ENCODE measurements at places on chromosomes 1 and 21.
A peak's percentile ranks its signal among the peaks of the same experiment; 100 is the strongest.

DNA sequence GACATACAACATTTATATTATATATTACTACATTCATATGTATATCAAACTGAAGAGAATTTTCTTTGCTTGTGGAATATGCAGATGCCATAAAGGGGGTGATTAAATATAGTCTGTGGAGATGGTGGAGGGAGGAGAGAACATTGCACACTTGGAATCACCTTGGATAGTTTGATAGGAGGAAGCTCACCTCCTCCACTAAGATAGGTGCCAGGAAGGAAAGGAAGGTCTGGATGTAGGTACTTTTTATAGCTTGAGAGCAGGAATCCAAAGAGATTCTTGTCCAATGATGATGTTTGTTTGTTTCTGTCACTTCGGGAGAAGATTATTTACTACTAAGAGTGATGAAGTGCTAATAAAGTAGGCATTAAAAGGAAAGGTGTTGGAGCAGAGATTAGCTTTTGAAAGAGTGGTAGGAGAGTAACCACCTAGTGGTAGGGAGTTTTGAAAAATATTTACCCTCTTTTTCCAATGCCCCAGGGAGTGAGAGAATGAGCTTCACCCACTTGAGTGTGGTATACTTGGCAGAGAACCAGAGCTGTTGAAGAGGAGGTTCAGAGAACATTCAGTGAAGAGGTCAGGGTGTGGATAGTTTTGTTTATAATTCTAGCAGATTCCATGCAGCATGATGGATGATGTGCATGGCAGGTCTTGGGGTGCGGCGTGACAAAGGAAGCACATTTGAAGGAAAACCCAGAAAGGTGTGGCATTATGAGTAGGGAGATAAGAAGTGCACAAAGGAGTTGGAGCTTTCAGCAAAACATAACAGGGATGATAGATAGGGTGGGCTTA is 145.0 kb downstream of the PATJ start:
- no peak for DNase-seq

DNA sequence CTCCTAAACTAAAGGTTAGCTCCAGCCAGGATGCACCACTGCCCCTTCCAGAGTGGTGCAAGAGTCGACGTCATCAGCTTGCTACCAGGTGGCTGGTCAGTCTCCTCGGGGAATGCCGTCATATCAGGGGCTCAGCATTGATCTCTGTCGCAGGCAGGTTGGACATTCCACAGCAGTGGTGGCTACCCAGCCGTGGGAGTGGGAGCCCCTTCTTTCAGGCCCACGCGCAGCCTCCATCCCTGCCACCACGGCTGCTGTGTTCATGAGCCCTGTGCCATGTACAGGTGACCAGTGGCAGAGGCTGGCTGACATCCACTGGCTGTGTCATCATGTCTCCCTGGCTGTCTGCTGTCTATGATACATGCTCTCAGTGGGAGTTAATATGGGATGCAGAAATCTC is 25.5 kb downstream of the IL10RB start:
- no peak for DNase-seq

DNA sequence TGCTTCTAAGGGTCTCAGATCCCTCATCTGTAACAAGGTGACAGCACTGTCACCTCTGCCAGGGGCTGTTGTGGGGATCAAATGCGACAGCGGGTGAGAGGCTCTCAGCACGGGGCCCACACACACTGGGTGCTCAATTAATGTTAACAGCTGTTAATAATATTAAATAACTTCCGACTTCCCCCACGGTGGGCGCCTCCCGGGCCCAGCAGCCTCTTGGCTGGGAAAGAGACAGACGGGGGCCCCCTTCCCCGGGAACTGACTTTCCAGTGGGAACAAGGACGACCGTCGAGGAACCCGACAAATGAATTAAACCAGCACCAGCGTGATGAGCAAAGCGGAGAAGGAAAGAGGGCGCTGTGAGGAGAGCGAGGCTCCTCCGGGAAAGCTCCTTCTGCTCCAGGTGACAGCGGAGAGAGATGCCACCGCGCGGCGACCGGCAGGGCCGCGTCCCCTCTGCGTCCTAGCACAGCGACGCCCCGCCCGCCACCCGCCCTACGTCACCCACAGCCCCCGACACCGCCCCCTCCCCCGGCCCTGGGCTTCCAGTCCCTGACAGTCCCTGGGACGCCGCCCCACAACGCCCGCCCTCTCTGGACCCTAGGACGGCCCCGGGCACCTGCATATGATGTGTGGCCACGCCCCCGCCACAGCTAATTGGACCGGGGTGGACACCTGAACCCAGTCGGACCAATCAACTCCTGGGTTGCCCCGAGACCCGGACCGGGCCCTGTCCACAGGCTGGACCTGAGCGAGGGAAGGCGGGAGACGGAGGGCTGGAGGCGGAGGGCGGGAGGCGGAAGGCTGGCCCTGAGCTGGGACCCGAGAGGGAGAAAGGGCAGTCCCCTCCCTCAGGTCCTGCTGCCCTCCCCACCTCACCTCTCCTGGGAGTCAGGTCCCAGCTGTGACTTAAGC is 38.2 kb downstream of the MATN1 start:
- DNase-seq, result peak; percentile 81

- no peak for DNase-seq
These were observed 172.3 kb downstream of the SIPA1L2 start for GRCh38 chr1:232457595-232457994.

GRCh38 chr1:218347723-218348627 is 2.8 kb downstream of the TGFB2 start:
- no peak for DNase-seq

GRCh38 chr21:41868062-41868710 is 11.0 kb downstream of the PRDM15 start:
- DNase-seq, result no peak

- DNase-seq, result no peak
These were observed 559 bp upstream of the MTARC2 start for GRCh38 chr1:220747437-220748088.

GRCh38 chr21:41403966-41404365 is 22.1 kb upstream of the MX1 start:
- no peak for DNase-seq

DNA sequence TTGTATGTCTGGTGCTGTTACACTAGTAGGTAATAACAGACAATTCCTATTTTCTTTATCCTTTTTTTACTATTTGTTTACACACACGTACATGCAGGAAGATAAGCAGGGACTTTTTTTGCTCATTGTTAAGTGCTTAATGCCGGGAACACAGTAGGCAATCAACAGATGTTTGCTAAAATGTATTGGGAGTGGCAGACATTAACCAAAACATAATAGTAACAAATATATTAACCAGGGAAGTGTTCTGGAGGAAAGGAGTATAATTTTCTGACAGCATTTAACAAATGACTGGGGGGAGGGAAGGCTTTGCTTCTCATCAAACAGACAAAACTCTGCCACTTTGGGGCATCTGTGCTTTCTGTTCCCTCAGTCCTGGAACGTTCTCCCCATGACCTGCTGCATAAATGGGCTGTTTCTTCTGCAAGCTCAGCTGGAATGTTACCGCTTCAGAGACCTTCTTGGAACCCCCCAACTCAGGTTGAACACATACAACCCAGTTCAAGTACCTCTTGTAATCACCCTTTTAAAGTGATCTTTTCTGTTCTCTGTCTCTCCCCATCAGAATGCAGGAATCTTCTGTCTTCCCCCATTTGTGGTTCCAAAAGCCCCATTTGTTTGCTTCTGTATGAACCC is 2.1 kb downstream of the CR1L start:
- no peak for DNase-seq

DNA sequence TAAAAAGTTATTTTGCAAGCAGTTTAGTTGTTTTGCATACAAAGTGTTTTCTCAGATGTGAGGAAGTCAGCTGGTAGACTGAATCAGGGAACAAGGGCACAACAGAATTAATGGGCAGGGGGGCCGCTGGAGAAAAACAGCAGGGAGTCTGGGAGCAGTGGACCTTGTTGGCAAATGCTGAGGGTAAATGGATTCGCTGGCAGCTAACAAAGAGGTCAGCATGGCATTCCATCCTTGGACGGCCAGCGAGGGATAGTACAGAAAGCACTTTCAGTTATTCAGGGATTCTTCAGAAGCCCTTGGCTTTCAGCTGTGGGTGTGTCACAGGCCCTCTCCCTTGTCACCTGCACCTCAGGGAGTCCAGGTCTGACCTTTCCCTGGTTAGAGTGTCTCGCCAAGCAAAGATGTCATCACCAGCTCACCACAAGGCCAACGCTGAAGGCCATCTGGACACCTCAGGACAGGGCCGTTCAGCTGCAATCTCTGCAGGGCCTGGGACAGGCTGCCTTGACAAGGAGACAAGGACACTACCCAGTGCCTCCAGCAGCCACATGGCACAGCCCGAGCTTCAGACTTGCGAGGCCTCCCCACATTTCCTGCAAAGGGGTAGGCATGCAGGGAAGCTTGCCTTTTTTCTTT is 90.4 kb downstream of the KCNN3 start:
- DNase-seq, result no peak

DNA sequence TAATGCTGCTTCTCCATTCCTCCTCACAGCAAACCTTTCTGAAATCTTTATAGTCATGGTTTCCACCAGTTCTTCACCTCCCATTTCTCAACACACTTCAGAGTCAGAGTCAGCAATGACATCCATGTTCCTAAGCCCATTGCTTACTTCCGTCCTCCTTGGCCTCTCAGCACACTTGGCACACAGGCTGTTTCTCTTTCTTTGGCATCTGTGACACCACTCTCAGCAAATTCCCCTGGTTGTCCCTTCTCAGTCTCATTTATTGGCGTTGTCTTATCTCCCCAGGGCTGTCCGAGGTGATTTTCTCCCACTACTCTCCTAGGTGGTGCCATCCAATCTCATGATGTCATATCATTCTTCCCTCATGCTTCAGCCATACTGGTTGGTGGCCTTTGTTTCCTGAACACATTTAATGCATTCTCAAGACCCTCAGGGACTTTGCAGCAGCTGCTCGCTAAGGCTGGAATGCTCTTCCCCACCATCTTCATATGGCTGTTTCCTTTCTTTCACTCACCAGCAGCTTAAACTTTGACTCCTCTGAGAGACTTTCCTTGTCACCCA is 3.3 kb upstream of the LGALS8 start:
- no peak for DNase-seq

DNA sequence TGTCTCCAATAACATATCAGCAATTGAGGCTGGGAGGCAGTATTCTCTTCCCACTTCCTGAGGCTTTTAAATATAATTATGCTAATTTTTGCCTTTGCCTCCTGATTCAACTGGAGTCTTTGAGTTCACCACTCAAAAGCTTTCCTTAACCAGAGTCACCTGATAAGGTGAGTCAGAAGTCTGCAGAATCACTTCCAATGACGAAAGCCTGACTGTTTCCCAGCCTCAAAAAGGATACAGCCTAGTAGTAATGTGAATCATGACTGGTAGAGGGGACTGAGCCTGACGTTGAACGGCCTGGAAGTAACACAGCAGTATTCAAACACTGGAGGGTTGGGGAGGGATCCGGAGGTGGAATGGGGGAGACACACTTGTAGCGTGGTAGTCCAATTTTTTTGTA is 10.4 kb upstream of the MRPL9 start:
- DNase-seq, result no peak

- peak; percentile 40 for DNase-seq
These were observed 20.2 kb upstream of the COL6A2 start for GRCh38 chr21:46077674-46078101.

GRCh38 chr1:28135371-28136168 is 40.9 kb downstream of the PTAFR start:
- peak; percentile 79 for DNase-seq

GRCh38 chr1:40239626-40240025 is 8.1 kb upstream of the TMCO2 start:
- DNase-seq, result no peak

- DNase-seq, result no peak
These were observed 23.3 kb downstream of the RPRD2 start for GRCh38 chr1:150387200-150387599.

DNA sequence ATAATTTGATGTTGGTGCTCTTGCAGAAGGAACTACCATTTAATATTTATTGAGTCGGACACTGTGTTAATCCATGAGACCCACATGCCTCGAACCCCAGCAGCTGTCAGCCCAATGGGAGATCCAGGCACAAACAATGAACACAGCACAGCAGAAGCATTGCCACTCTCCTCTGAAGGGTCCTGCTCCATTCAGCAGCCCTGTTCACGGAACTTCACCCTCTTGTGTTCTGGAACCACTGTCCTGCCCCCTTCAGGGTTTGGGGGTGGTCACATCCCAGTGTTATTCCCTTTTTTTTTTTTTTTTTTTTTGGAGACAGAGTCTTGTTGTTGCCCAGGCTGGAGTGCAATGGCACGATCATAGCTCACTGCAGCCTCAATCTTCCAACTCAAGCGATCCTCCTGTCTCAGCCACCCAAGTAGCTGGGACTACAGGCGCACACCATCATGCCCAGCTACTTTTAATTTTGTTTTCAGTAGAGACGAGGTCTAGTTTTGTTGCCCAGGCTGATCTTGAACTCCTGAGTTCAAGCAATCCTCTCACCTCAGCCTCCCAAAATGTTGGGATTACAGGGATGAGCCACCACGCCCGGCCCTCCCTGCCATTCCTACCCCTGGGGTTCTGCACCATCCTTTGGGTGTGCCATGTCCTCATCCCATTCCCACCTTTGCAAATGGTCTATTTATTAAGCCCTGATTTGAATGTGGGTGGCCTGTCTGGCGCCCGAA is 70.2 kb downstream of the EVA1C start:
- DNase-seq, result no peak

DNA sequence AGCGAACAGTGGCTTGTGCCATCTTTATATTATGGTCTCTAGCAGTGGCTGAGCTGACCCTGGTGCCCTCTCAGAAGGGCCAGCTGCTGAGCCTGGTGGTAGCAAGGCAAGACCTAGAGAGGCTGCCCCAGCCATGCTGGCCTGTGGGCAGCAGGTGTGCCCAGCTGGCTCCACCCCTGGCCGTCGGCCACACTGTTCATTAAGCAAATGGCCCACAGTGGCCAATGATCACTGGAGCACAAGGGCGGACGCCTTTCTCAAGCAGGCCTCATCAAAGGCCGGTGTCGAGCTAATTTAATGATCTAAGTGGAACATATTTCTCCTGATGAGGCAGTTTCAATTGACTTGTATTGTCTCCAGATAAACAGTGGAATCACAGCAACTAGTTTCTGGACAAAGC is 89.4 kb downstream of the GRIK3 start:
- no peak for DNase-seq

DNA sequence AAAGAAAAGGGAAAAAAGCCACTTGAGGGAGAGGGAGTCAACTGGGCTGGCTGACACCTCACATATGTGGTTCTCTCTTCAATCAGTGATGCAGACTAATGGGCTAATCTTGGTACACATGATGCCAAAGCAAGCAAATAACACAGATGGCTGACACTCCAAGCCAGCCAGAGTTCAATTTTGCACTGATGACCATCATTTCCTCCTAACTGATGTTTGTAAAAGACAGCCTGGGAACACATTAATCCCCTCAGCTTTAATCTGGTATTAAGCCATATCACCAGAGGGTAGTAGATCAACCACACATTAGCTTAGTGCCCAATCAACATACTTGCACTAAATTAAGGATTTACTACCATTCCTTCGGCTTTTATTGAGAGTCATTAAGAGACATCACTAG is 2.8 kb downstream of the VPS72 start:
- no peak for DNase-seq
